ENCODE measurements at places on chromosomes 1 and 21.

DNA sequence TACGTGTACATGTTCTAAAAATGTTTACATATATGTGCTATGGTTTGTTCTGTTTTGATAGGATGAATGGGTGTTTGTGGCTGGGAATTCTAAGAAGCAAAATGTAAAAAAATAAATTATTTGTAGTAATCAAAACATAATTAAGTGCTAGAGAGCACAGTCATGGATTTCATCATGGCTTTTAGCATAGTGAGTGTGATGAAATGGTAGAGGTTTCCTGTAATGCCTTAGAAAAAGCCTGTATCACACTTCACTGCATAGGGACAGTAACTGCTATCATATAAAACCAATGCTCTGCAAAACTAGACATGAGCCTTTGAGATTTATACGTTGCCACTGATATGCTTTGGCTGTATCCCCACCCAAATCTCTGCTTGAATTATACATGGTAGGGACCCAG is 99.8 kb downstream of the PTGER3 start:
- no peak for DNase-seq

GRCh38 chr21:44778499-44778911 is 23.1 kb downstream of the UBE2G2 start:
- no peak for DNase-seq

GRCh38 chr1:113320972-113321680 is 69.2 kb upstream of the MAGI3 start:
- no peak for DNase-seq

GRCh38 chr1:196152086-196152485 is 456.2 kb downstream of the KCNT2 start:
- no peak for DNase-seq

DNA sequence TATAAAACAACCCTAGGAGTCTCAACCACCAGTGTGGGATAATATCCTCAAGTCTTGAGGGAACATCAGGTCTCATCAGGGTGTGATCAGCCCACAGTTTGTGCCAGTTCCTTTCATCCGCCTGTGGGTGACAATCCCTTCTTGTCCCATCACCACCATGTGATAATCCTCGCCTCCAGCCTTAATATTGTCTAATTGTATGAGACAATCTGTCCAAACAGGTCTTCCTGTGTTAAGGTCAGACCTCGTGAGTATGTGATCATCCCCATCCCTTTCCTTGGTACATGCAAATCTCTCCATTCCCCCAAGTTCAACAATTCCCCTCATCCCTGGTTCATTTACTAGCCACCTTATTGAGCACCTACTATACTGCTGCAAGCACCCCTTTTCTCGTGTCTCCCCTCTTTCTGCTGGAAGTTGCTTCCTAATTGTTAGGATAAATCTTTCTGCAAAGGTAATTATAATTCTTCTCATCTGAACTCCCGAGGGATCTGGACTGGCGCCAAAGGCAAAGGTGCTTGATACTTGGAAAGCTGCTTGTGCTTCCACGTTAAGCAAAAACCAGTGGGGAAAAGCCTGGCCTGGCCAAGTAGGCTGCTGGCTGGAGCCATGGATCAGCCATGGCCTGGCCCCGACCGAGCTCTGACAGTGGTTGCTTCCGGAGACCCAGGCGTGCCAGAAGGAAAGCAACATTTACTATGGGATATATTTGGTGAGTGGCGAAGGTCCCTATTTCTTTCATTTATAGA is 92.5 kb downstream of the RNF220 start:
- DNase-seq = no peak

DNA sequence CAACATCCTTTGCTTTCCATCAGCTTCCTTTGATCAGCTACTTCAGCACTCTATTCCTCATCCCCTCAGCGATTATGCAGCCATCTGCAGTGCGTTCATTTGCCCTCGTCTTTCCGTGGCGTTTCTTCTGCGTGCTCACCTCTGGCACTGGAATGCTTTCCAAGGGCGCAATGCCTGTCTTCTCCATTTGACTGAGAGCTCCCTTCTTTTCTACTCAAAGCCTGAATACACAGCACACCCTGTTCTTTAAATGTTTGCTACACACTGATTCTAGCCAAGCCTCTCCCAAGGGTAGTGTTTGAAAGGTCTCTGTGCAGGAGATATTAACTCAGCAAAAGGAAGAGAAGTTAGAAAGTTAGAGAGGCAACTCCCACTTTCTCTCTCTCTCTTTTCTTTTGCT is 22.6 kb downstream of the C1orf116 start:
- no peak for DNase-seq

- DNase-seq = no peak
These were observed 71.0 kb upstream of the CACHD1 start for GRCh38 chr1:64398936-64399335.

GRCh38 chr1:201774224-201774982 is 54.6 kb upstream of the IPO9 start:
- no peak for DNase-seq

DNA sequence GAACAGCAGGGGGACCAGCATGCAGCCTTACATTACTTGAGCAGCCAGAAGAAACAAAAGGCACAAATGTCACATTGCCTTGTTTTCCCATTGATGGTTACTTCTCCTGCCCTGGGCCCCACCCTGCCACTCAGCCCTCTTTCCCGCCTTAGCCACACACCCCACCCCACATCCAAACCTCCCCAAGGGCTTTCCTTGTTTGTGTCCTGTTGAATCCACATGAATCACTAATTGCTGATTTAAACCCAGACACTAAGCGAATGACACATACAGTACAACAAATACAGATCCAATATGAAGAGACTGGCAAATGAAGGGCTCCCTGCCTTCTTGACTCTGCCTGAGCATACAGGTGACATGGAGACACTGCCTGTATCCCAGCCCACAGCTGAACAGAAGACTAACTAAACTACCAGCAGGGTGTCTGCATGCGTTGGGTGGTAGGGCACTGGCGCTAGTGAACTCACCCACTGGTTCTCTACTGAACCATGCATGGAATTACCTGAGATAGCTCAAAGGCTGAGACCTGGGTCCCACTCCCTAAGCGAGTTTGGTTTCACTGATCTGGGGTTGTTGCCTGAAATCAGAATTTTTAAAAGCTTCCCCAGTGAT is 3.1 kb downstream of the IGSF3 start:
- DNase-seq = no peak

DNA sequence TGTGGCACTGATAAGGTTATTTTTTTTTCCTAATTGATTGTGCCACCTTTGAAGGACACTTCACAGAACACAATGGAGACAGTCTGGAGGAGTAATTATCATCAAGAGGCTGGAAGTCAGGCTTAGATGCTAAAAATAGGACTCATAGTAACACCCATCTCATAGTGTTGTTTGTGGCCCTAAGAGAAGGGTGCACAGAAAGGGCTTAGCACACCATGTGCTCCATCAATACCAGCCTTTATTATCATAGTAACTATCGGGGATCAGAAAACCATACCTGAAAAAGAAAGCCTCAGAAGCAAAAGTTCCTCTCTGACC is 11.9 kb downstream of the NIPAL3 start:
- DNase-seq = no peak

DNA sequence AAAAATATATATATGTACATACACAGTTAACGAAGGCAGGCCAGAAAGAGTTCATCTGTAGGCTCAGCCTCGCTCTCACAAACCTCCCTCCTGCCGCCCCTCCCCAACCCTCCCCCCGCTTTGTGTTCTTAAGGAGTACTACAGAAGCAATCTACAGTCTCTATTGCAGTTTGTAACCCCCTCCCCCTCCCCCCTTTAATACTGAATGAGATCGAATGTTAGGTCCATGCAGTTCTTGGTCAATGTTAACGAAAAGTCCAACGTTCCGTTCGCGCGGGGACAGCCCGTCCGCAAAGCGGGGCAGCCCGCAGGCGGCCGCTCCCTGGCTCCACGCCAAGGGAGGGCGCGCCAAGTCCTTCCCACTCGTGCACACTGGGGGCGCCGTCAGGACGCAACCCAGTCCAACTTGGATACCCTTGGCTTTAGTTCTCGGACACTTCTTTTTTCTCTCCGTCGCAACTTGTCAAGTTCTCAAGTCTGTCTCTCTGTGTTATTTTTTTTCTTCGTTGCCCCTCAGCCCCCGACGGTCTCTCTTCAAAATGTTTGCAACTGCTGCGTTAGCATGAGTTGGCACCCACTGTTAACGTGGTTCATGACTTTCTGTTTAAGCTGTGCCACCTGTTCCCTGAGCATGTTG is 2.2 kb downstream of the JUN start:
- peak; percentile 13 for DNase-seq

GRCh38 chr1:48266576-48266975 is 44.1 kb downstream of the SLC5A9 start:
- no peak for DNase-seq

DNA sequence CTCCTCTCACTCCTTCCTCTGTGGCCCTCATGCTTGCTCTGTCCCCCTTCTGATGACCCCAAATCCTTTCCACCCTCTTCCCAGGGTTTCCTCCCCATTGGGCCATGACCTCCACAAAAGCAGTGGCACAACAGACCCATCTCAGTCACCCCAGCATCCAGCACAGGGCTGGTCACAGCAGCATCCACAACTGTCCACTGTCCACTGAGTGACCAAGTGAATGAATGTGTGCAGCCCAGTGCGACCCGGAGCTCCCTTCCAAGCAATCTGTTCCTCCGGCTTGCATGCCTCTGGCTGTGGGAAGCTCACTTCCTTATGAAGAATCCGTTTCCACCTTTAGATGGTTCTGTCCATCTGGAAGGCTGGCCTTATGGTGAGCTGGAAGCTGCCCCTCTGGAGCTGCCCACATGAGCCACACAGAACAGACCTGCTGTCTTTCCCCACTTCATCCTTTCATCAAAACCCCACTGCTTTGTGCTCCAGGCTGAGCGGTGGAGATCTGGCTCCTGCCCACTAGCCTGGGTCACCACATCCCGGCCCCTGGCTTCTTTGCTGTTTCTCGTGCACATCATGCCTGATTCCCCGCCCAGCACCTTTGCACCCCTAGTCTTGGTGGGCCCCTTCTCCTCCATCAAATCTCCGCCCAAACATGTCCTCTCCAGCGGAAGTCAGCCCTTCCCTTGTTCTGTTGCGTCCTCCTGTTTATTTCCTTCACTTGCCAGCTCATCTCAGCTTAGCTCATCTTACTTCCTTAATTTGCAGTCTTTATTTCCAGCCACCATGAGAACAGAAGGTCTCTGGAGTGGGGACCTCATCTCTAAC is 56.4 kb downstream of the EDN2 start:
- DNase-seq = no peak

GRCh38 chr21:26800001-26800400 is 45.2 kb downstream of the ADAMTS1 start:
- DNase-seq = no peak

DNA sequence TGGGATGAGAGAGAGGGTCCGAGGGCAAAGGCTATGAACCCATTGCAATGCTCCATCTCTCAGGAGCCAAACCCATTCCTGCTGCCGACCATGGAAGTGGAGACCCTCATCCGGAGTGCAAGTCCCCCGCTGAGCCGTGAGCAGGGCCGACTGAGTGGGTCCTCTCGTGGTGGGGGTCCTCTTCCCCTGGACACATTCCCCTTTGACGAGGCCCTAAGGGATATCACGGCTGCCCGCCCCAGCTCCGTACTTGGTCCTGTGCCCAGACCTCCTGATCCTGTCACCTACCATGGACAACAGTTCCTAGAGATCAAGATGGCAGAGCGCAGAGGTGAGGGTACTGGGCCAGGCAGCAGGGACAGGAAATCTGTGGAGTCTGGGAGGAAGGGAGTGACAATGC is 11.0 kb downstream of the HYI start:
- DNase-seq = no peak

DNA sequence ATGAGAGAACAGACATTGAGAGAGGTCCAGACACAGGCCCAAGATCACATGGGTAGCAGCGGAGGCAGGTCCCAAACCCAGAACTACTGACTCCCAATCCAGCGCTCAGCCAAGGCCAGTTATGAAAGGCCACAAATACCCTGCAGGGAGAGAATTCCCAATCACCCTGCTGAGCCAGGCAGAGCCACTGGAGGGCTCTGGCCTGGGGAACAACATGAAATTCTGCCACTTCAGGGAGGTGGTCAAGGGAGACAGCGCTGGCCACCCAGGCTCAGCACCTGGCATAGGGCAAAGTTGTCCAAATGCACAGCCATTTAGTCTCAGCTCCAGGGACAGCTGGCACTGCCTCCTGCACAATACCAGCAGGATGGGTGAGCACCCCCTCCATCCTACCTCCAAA is 27.5 kb downstream of the SLC9A1 start:
- DNase-seq = no peak

DNA sequence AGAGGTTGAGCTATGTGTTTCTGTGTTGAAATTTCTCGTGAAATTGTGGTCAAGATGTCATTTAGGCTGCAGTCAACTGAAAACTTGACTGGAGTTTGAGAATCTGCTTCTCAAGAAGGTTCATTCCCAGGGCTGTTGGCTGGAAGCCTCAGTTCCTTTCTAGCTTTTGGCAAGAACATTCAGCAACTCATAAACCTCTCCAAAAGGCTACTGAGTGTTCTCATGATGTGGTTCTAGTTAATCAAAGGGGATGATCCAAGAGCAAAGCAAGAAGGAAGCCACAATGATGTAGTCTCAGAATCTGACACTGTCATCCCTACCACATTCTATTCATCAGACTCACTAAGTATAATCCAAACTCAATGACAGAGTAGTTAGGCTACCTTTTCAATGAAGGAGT is 66.6 kb downstream of the SPATA6 start:
- no peak for DNase-seq

Measured in stimulated activated CD8-positive, alpha-beta memory T cell treated with anti-CD3 and anti-CD28 coated beads, Interleukin-2, amount 100 ng/mL, for 1 hour (primary cell).